Daoy (cell line): ENCODE measurements at places on chromosomes 12 and 14.

GRCh38 chr12:13816394-13816793 is 165.0 kb downstream of the GRIN2B start:
- no peak for DNase-seq

- peak; percentile 70 for DNase-seq
Observed at GRCh38 chr12:132465269-132466190, 24.4 kb upstream of the FBRSL1 start.

GRCh38 chr14:105388110-105388951 is 10.0 kb upstream of the TEX22 start:
- DNase-seq: no peak

GRCh38 chr12:97716356-97716755 is 253.8 kb downstream of the RMST start:
- DNase-seq: peak; percentile 4

- DNase-seq: peak; percentile 15
Observed at GRCh38 chr14:22715186-22715812, 51.2 kb upstream of the OXA1L start.

GRCh38 chr14:82897469-82898308 is 1364.0 kb upstream of the SEL1L start:
- DNase-seq: no peak

DNA sequence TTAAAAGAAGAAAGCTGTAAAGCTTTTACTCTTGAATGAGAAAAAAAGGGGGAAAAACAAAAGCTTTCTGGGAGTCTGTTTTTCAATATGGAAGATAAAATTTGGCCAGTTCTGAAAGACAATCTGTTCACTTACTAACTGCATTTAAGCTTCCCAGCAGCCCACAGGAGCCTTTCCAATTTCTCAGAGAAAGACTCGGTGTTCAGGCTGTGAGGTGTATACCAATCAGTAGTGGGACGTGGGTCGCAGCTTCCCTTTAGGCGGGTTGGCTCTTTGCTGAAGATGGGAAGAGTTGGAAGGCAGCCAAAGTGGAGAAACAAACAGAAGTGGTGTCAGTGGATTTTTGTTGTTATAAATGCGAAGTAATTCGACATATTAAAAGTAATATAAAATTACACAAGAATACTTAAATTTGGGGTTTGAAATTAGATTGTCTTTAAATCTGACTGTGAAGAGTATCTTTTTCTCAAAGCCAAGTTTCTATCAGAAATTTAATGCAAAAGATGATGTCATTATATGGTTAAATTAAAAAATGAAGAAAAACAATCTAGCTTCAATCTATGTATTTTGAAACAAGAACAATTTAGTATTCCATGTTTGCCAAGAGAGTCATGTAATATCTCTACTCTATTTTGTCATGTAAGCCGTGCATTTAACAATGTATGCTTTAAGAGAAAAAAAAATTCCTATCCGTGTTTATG is 590.2 kb upstream of the ATXN7L3B start:
- no peak for DNase-seq

DNA sequence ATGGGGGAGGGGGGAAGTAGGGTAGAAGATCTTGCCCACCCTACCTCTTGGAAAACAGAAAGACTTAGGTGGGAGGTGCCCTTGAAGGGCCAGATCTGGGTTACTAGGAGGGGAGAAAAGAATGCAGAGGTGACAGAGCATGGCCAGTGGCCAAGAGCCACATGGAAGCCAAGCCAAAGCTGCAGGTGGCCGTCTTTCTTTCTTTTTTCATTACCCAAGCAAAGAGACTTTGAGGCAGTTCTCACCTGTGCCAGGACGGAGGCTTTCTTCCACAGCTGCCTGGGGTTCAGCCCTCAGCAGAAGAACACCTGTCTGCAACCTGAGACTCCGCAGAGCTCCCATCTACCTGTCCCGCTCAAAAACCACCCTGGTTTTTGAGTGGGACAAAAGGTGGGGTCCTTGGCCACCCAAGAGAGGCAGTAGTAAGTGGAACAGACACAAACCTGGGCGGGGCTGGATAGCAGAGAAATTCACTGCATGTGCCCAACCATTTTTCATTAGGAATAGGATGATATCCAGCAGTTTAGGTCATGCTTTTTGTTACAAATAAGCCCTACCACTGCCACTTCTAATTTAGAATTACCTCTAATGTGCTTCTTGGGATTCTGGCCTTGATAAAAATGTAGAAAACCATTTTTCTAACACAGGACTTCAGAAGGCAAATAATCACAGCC is 116.5 kb downstream of the DYRK2 start:
- DNase-seq: no peak

DNA sequence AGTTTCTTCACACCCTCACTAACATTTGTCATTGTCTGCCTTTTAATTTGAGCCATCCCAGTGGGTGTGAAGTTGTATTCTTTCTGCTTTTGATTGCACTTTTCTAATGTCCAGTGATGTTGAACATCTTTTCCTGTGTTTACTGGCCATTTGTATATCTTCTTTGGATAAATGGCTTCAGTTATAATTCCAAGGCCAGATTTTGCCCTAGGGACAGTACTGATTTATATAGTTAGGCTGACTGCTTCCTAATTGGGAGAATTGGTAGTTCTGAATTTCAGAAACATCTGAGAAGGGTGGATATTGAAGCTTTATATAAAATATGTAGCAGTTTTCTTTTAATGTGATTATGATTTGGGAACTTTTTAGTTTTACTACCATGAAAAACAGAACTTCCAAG is 97.4 kb downstream of the BORCS5 start:
- no peak for DNase-seq

GRCh38 chr12:14777271-14777670 is 26.0 kb downstream of the WBP11 start:
- DNase-seq: peak; percentile 50

- peak; percentile 5 for DNase-seq
Observed at GRCh38 chr12:64825143-64826021, 935 bp downstream of the TBC1D30 start.

DNA sequence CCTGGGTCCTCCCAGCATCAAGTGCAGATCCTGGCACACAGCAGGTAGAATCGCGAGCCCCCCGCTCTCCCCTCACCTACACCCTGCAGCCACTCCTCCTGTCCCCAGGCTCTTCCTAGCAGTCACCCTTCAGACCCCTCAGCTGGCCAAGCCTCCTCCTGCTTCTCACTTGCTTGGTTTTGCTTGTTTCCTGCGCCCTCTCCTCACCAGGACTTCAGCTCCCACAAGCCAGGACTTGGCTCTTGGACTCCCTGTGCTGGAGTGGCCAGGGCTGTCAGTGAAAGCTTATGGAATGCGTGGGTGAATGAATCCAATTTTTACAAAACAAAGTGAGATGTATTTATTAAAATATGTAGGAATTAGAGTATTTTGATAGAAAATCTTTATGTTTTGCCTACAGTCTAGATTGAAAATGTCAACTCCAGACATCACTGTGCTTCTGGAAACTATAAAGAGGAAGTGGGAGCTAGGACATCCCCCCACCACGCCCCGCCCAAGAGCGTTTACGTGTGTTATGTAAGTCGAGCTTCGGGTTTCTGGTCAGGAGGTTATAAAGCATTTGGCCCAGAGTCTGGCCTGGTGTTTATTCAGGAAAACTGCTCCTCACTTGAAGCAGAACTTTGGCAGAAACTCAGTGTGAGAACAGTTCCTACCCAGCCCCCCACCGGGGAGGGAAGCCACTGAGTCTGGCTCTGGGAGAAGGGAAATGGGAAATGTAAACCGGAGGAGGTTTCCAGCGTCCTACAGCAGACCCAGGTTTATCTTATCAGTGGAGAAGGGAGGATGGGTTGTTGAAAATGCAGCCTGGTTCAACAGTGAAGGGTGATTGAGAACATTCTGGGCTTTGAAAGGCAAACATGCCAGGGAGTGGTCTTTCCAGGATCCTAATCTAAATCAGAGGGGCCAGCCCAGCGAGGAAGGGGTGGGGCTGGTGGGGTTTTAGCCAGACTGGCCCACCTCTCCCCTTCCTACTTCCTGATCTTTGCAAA is 8.8 kb downstream of the ALDH2 start:
- DNase-seq: peak; percentile 48

DNA sequence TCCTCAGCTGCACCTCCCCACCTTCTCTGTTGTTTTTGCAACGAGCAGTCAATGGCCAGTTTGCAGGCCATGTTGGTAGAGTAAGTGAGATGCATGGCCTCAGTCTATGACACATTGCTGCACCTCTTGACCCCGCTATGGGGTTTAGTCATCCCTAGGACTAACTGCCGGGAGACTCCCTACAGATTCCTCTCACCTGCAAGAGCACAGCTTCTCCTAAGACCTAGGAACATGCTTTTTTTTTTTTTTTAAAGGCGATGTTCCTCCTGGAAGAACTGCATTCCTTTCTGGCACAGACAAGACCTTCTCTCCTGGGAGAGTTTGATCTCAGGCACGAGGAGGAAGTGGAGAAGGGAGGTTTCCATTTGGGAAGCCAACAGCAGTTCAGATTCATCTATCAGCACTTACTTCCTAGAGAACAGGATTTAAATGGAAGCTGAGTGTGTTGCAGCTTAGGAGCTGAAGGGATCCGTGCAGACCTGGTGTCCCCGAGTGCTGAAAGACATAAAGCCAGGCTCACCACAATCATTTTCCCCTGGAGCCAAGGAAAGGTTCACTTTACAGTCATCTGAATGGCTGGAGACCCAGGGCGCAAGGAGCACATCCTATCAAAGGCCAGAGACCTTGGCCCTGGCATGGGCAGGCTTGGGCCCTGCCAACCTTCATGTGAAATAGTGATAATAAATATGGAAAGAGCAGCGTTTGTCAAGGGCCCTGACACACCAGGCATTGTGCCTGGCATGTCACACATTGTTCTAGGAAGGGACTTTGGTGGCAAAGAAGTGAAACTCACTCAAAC is 104.1 kb downstream of the LGMN start:
- no peak for DNase-seq

DNA sequence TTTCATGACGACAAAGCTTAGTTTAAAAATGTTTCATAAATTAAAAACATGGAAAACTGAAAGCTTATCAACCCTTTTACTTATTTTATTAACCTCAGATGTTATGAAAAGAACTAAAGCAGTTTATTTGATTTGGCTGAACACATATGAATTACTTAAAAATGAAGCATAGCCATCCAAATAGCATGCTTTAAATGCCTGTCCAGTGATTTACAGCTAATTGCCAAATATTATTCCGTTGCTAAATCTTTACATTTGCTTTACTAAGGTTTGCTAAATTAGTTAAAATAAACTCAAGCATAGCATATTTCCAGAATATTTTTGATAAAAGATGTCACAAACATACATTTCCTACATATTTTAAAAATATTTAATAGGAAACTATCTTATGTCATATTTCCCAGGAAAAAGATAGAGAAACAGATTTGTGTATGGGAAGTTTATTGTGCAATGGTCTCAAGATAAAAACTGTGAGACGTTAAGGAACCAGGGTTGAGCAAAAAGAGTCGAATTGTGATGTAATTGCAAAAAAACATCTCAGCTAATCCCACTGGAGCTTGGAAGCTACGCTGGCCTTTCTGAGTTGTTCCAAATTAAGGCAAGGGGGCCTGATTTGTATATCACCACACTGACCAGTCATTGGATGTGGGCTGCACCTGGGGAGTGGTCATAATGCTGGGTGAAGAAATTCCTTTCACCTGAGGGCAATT is 25.8 kb downstream of the GPR135 start:
- no peak for DNase-seq

GRCh38 chr14:79514700-79515099 is 696.6 kb downstream of the DIO2 start:
- DNase-seq: peak; percentile 23

DNA sequence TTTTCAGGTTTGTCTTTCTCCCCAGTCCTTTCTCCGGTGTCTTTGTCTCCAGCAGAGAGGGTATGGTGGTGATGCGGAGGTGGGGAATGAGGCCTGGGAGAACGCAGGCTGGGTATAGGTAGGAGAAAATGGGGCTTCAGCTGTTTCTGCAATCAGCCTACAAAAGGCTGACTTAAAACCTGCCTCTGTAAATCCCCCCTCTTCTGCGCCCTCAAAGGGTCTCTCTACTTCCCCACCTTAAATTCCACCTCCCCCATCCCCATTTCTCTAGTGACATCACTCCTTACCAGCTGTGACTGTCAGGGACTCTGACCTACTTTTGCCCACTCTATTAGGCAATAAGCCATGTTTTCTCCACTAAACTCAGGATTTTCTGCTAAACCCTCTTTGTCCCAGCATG is 8.1 kb upstream of the RIMKLB start:
- no peak for DNase-seq

- no peak for DNase-seq
Observed at GRCh38 chr12:113184098-113184899, 979 bp downstream of the DDX54 start.

DNA sequence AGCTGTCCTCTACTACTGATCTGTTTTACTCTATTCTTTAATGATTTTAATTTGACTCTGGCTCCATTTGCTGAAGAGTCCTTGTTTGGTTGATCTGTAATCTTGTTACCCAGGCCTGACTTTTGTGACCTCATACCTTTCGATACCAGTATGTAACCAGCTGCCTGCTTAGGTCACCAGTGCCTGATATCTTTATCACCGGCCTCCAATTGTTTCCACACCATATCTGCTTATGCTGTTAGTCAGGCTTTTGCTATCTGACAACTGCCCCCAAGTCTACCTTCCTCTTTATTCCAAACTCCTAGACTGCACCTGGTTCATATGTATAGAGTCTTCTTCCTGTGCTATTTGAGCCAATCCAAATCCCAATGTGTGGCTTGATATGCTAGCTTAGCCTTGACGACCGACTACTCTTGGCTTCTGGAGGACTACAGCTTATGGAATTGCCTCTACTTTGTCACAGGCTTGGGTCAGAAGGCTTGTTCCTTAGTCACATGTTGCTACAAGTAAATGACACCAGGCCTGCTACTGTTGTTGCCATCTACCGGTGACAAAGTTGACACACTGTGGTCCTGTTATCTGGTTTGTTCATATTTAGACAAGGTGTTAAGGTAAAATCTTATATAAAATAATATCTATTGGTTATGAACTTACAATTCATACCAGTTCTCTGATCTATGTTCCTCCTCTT is 193.9 kb downstream of the TRHDE start:
- no peak for DNase-seq

GRCh38 chr12:69570000-69570516 is 15.2 kb upstream of the CCT2 start:
- DNase-seq: no peak

DNA sequence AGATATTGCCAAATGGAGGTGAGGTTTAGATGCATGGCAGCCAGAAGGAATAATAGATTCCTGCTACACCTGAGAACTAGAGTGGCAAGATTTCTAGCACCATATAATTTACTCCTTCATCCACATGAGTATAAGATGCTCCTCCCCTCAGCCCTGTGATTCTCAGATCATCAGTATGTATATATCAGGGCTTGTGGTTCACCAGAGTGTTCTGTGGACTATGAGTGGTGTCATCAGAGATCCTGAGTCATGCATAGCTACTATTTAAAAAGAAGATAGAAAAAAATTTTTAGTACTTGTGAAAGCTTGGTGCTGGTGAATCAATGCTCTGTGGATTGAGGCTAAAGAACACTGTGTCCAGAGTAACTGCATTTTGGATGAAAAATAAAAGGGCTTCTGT is 285.9 kb downstream of the BMP4 start:
- peak; percentile 76 for DNase-seq
